Activated CD8-positive, alpha-beta T cell treated with anti-CD3 and anti-CD28 coated beads for 36 hours (primary cell): ENCODE measurements at places on chromosomes 1 and 21. TPM values are rescaled to one million over a fixed set of nuclear protein-coding genes. Genes with fewer than 3 reads are reported as not detected.

SAMD13 gene
- 1.2 TPM for total RNA-seq

RAVER2 gene
- 2.6 TPM for total RNA-seq

CTNNBIP1 gene
- total RNA-seq = 9.0 TPM

GRCh38 chr1:52683367-52683940 is 14.7 kb downstream of the COA7 start:
- no peak for DNase-seq

ADORA1 gene
- total RNA-seq = not detected
